ENCODE measurements at places on chromosomes 4 and X.

DNA sequence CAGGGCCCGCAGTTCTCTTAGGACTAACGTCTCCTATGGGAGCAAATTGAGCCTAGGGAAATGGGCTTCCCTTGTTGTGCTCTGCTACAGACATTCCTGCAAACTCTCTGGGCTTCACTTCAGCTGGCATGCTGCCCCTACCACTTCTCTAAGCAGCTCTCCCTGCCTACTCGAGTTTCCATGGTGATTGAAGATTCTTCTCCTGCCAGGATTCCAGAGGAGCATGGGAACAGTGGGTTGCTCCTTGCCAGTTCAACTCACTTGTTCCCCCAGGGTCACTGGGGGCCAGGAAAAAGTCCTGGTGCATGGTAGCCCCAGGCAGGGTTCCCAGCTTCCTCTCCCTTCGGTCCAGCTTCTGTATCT lies 21.1 kb upstream of the WDR17 start:
- DNase-seq = no peak

- DNase-seq = no peak
Measured at GRCh38 chr4:57051095-57051494, 59.1 kb downstream of the IGFBP7 start.

GRCh38 chr4:149765630-149766029 lies 50.0 kb downstream of the IQCM start:
- DNase-seq = no peak

GRCh38 chrX:46710927-46711623 lies 47.8 kb downstream of the SLC9A7 start:
- no peak for DNase-seq

GRCh38 chrX:65451663-65452062 lies 82.9 kb downstream of the LAS1L start:
- no peak for DNase-seq

GRCh38 chr4:90281541-90282355 lies 154.6 kb downstream of the CCSER1 start:
- no peak for DNase-seq

- no peak for DNase-seq
Measured at GRCh38 chr4:169070071-169070894, 60.2 kb upstream of the CBR4 start.

DNA sequence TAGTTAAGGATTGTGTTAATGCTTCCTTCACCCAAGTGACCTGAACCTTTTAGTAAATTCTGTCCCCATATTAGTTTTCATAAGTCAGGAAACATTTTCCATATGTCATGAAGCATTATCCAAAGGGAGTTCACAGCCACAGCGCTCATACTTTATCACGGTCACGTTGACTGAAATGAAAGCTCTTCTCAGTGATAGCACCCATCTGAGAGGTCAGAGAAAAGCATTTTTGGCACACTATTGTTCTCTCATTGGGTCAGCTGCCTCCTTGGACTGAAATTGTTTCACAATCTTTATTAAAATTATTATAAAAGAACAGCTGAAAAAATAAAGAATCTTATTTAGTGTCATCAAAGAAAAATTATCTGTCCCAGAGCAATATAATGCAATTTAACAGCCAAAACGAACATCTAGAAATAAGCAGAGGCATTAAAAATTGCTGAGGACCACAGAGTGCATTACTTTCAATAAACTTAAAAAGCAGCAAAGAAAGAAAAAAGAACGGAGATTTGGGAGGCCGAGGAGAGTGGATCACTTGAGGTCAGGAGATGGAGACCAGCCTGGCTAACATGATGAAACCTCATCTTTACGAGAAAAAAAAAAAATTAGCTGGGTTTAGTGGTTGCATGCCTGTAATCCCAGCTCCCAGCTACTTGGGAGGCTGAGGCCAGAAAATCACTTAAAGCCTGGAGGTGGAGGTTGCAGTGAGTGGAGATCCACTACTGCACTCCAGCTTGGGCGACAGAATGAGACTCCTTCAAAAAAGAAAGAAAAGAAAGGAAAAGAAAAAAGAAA lies 680.8 kb upstream of the FAM241A start:
- DNase-seq = no peak

DNA sequence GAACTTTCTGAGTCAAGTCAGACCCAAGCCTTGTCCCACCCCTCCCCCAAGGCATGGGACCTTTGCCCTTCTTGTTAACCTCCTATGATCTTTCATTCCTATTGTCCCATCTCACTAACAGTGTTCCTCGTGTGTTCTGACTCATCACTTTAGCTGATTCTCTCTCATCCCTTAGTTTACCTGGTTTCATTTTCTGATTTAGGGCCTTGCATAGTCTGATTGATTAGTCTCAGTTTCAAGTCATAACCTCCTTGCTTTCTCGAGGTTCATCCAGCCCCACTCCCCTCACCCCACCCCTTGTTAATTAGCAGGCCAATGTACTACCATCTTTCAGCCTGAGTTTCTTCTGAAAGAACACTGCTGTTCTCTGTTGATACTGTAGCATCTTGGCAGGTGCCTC lies 517.4 kb downstream of the RPA4 start:
- DNase-seq = no peak

GRCh38 chr4:184473499-184474262 lies 669 bp downstream of the IRF2 start:
- peak; percentile 54 for DNase-seq

- DNase-seq = no peak
Measured at GRCh38 chrX:104618106-104618895, 52.3 kb downstream of the IL1RAPL2 start.

- no peak for DNase-seq
Measured at GRCh38 chr4:130632731-130633604, 1537.0 kb downstream of the C4orf33 start.

DNA sequence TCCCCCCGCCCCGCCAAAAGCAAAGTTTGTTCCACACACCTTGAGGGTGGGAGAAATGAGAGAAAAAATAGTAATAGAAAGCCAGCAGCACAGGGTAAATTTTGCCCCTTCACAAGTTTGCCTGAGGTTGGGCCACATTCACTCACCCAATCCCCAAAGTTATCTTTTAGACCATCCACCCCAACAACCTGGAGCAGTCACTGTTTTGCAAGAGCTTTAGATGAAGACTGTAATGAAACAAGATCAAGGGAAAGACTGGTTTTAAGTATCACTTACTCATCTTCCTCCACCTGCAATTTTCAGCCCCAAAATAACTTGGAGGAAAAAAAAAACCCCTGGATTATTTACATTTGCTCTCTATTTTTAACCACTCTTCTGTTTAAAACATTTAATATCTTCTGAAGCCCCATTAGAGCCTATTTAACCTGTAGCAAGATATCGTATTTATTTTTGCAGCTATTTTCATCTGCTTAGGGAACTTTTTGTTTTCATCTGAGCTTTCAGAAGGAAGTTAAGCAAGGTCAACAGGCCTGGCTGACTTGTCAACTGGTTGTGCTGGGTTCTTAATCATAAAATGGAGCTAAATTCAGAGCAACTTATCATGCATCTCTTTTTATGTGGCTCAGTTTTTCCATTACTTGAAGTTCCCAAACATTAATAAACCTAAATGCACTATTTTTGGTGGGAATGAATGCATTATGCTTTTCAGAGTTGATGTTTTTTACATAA lies 24.6 kb upstream of the TBL1X start:
- no peak for DNase-seq

GRCh38 chr4:74501579-74501978 lies 56.6 kb downstream of the AREG start:
- no peak for DNase-seq

- DNase-seq = no peak
Measured at GRCh38 chr4:108433832-108434231, 186.5 kb upstream of the RPL34 start.

DNA sequence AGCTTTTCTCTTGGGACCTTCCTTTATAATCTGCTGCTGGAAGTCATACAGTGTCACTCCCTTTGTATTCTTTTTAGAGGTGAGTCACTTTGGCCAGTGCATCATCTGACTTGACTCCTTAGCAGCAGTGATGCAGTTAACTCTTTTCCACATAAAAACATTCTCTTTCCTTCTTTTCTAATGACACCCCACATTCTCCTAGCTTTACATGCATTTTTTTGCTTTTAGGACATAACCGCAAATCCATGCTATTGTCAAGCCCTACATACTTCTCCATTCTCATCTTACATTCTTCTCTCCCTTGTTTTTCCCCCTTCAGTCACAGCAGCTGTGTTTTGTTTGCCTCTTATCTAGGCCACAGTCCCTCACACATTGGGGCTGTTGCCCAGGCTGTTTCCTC lies 55.1 kb downstream of the ZNF330 start:
- DNase-seq = no peak

DNA sequence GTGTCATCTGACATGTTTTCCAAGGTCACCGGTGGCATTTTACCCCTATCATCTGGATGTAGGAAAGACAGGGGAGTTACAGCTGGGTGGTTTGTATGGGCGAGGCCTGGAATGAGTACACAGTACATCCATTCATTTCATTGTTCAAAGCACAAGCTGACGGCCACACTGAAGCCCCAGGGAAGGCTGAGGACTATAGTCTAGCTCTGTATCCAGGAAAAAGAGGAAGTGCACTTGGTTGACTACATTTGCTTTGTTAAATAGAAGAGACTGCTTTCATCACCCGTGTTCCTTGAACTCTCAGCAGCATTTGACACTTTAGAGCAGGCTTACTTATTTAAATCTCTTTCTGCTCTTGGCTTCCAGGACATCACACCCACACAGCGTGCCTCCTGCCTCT lies 1041.0 kb upstream of the TENM3 start:
- no peak for DNase-seq

- no peak for DNase-seq
Measured at GRCh38 chrX:68112321-68112720, 321.0 kb downstream of the OPHN1 start.

DNA sequence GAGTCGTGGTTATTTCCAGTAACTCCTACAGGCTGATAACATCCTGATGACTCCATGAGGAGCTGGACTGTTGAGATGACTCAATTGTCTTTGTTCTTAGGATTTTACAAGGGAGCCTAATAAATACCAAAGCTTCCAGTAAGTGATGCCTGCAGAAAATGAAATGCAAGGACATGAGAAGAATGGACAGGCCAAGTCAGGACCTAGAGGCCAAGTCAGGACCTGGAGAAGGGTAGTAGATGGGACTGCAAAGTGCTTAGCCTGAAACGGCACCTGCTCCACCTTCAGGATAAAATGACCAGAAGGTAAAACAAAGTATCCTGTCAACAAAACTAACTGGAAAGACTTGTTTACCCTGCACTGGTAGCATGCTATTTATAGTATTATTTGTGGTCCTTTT lies 6.4 kb upstream of the SLC10A6 start:
- no peak for DNase-seq

- DNase-seq = no peak
Measured at GRCh38 chr4:119647558-119647957, 19.0 kb upstream of the PDE5A start.

DNA sequence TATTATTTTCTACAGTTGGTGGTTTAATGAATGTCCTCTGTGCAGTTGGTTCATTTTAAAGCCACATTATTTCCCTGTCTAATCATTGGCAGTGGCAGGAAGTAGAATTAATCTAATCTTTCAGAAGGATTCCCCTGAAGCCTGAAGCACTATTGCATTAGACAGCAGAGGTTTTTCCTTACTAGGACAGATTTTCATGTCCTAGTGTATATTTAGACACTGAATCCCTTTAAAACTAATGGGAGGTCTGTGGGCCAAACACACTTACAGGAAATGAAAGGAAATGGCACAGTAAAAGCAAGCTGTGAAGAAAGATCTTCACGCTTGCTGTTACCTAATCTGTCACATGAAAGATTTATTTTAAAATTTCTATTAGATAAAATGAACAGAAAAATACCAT lies 165.2 kb downstream of the SLC39A8 start:
- no peak for DNase-seq

- DNase-seq = no peak
Measured at GRCh38 chr4:39025552-39026085, 6.6 kb downstream of the TMEM156 start.

DNA sequence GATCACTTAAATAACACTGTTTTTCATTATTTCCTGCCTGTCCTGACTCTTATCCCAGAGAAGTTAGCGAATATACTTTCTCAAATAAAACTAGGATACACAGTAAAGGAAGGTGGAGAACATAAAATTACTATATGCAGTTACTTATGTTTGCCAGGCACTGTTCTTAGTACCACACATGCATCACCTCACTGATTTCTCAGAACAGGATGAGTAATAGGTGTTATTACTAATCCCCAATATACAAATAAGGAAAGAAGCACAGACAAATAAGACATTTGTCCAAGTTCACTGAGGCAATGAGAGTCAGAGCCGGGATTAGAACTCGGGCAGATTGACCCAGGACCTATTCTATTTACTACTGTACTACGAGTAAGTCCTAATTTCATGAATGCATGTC lies 91.7 kb downstream of the CORIN start:
- no peak for DNase-seq

GRCh38 chr4:108324450-108324849 lies 155.7 kb upstream of the LEF1 start:
- no peak for DNase-seq

DNA sequence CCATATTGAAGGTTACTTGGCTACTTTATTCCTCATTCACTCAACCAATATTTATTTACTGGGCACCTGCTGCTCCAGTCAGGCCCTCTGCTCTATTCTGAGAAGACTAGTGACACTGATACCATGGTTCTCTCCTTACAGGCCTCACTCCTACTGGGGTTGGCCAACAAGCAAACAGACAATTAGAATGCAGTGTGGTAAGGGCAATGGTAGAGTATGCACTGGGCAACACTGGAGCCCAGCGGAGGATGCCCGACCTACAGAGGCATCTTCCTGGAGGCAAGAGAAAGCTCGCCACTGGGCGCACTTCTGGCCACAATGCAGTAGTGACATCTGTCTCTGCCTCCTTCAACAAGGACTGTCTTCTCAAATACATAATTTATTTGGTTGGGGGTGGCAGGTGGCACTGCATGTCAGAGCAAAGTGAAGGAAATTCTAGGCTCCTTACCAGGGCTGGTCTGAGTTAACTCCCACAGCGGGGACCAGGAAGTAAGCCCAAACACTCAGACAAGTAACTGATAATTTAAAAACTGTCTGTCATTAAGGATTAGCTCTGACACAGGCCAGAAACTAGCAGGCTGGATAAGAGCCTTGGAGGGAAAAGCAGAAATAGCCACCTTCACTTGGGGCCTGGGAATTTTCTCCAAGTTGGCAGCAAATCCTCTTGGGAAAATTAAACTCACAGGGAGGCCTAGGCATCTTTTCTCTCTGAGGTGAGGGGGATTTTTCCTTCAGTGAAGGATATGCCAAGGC lies 150.7 kb upstream of the EOLA2 start:
- no peak for DNase-seq
